Kidney (tissue), 22 donors: ENCODE measurements at places on chromosomes 11 and 22.
A peak's percentile ranks its signal among the peaks of the same experiment; 100 is the strongest.

GRCh38 chr22:24066865-24067264, 55.8 kb downstream of the CABIN1 start:
- peak; percentile 47 for DNase-seq

DNA sequence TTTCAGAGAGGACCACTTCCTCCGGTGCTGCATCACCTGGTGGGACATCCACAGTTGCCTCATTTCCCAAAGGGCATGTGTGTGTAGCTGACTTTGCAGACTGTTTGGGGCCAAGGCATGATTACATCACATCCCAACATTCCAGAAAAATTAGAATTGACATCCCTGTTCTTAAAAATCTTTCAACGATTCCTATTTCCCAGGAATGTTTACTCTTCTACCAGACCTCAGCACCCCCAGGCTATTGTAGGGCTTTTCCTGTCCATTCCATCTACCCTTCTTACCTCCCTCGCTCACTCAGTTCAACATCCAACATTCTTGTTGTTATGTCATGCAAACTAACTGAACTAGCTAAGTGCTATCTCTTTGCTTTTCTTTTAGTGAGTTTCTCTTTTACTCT, 37.3 kb downstream of the PIWIL4 start:
- no peak for DNase-seq

DNA sequence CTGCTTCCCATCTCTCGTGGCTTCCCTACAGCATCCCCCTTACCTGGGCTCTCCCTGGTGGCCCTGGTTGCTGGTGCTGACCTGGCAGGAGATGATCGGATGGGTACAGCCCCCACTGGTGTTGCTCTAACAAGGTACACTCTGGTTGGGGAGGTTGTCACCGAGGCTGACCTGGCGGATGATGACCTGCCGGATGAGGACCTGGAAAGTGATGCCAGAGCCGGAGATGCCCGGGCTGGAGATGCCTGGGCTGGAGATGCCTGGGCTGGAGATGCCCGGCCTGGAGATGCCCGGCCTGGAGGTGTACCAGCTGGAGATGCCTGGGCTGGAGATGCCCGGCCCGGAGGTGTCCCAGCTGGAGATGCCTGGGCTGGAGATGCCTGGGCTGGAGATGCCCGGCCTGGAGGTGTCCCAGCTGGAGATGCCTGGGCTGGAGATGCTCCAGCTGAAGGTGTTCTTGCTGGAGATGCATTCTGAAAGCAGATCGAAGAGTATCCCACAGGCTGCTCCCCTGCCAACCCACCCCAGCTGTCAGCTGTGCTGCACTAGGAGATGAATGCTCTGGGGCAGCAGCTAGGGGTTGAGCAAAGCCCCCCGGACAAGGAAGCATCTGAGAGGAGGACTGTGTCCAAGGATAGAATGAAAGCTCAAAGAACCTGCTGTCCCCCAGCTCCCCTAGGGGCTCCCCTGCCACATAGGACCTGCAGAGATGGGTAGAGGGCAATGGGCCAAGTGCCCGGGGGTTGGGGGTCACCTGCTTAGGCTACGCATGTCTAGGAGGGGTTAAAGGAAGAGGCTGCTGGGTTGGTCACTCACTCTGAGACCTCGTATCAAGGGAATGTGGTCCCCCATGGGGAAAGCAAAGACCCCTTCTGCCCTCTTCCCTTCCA, 10.6 kb downstream of the TMPRSS13 start:
- no peak for DNase-seq

DNA sequence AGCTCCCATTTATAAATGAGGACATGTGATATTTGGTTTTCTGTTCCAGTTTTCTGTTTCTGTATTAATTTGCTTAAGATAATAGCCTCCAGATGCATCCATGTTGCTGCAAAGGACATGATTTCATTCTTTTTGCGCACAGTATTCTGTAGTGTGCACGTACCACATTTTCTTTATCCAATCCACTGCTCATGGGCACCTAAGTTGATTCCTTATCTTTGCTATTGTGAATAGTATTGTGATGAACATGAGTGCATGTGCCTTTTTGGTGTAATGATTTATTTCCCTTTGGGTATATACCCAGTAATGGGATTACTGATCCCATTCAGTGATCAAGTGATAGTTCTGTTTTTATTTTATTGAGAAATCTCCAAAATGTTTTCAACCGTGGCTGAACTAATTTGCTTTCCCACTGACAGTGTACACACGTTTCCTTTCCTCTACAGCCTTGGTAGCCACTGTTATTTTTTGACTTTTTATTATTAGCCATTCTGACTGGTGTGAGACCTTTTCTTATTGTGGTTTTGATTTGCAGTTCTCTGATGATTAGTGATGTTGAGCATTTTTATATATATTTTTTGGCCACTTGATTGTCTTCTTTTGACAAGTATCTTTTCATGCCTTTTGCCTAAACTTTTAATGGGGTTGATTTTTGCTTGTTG, 226.0 kb upstream of the ANO3 start:
- no peak for DNase-seq

GRCh38 chr11:68682531-68682961, 1.8 kb upstream of the GAL start:
- DNase-seq = no peak

DNA sequence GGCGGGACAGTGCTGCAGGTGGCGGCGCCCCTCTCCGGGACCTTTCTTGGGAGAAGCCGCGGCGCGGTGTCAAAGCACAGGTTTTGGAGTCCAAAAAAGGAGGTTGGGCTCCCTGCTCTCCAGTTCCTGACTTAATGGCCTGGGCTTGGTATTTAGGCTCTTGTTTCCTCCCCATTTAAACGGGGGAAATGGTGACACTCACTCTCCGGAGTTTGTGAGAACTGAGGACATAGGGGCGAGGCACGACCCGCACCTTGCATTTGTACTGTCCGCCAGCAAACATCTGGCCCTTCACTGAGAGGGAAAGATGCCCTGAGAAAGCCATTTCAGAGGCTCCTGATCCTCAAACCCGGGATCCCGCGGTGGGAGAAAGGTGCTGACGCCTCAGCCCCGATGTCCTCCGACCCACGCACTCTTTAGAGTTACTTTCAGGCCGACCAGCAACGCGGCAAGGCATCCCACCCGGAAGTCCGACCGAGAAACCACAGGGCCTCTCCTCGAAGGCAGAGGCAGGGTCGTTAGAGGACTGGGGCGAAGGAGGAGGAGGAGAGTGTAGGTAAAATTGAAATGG, 2.9 kb upstream of the WDR74 start:
- peak; percentile 45 for DNase-seq

GRCh38 chr22:17137861-17138425, 16.8 kb upstream of the TMEM121B start:
- no peak for DNase-seq

GRCh38 chr11:83293457-83293774, 7.2 kb upstream of the CCDC90B start:
- no peak for DNase-seq

GRCh38 chr11:7696424-7696823, 9.9 kb downstream of the OVCH2 start:
- DNase-seq = no peak

DNA sequence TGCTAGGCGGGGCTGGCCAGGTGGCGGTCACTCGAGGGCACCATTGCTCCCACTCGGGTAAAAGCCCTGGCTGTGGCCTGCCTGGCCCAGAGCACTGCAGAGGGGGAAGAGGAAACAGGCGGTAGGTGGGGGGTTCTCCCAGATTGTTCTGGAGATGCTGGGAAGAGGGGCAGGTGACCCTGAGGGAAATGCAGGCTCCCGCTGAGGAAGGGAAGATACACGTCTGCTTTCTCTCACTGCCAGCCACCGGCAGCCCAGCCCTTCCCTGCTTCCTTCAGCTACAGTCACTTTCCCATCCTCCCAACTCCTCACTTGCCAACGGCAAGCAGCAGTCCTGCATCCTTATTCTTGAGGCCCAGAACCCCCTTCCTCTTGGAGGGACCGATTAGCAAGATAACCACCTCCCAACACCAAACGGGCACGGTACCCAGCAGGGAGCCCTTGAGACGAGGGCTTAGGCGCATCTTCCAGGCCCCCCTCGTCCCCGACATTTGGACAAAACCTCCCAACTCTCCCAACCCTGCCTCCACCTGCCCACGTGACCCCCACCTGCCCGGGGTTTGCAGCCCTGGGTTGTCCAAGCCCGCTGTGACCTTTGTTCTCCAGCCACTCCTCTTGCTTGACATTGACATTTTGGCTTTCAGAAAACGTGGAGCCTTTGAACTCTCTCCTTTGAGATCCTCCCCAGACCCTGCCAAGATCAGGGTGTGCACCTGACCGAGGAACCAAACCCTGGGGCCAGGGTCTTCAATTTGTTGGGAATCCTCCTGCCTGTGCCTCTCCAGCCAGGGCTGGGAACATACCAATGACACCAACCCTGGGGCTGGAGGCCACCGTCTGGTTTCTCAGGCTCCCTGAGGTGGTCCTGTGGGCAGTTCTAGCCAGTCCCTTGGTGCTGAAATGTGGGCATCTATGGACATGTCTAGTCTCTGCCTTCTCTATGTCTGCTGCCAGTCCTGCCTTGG, 48.8 kb upstream of the TTLL12 start:
- DNase-seq = no peak

DNA sequence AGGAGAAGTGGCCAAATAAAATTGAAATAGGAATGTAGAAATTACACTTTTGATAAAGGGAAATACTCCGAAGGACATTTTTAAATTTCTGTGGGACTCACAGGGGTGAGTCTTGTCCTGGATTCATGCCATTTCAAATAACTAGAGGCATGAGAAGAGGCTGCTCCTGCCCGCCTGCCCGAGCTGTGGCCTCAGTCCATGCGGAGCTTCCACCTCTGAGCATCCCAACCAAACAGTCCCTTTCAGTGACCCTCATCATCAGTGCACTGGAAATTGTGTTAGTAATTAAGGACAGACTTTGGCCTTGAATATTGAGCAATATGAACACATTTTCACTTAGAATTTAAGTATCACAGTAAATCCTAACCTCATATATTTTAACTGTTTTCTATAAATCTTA, 25.6 kb downstream of the GRIA4 start:
- DNase-seq = no peak

DNA sequence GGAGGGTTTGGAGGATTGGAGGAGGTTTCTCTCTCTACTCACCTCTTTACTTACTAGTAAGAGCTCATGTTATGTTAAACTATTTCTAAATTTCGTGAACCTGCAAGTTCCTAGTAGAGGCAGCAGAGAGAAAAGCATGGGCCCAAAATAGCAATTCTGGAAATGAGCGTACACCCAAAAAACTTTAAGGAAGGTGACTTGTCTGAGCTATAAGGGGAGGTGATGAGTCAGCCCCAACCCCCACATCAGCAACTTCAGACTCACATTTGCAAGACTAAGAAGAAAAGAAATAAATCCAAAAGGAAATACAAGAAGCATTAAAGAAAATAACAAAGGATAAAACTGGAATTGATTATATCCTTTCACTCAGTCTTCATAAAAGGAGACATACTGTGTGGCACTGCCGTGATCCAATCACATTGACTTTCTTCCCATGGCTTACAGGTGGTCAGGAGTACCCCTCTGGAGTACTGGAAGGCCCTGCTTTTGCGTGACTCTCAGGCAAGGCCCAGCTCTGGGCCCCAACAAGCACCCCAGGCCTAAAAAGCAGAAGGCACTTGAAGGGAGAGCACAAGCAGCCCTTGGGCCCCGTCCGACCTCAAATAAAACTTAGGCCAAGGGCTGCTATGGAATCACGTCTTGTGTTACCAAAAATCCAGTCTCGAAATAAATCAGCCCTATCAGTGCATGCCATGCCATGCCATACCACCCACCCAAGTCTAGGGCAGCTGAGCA, 14.3 kb downstream of the PACSIN2 start:
- no peak for DNase-seq

GRCh38 chr11:60165951-60166350, 16.9 kb downstream of the MS4A6A start:
- no peak for DNase-seq

DNA sequence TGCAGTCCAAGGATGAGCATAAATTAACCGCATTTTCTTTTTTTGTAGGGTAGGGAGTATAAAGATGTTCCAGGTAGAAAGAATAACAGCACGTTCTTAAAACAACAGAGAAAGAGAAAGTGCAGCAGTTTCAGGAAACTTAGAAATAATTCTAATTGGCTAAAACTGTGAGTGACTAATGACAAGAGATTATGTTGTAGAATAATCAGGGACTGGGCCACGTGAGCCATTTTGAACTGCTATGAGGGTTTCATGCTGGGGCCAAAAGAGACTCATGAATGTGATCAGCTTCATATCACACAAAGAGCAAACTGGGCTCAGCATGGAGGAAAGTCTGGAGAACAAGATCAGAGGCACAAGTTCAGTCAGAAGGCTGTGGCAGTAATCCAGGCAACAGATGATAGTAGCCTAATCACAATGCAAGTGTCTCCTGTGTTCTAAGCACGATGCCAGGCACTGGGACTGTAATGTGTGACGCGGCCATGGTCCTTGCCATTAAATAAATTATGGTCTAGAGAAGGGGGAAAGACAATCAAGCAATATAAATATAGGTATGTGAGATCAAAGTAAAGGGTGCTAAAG, 17.9 kb downstream of the CWF19L2 start:
- DNase-seq = no peak

GRCh38 chr22:36104435-36104834, 56.1 kb downstream of the APOL3 start:
- peak; percentile 10 for DNase-seq

GRCh38 chr22:31241936-31242335, 29.8 kb downstream of the LIMK2 start:
- no peak for DNase-seq

DNA sequence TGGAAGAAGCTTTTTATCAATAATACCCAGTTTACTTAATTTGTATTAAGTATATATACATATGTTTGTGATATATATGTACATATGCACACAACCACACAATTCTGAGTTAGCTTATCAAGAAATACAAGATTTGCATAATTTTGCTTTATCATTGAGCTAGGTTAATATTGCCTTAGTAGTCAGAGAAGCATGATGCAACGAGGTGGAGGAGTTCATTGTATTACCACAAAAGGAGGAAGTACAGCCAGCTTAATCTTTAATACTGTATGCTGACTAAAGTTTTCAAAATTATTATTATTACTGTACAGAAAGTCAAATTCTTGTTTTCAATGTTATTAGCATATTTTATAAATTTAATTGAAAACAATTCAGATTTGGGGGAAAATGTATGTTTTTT, 278.4 kb upstream of the PDGFD start:
- DNase-seq = no peak

GRCh38 chr11:92867913-92868619, 101.4 kb upstream of the MTNR1B start:
- DNase-seq = no peak

GRCh38 chr11:46243796-46244109, 33.7 kb upstream of the CREB3L1 start:
- no peak for DNase-seq

DNA sequence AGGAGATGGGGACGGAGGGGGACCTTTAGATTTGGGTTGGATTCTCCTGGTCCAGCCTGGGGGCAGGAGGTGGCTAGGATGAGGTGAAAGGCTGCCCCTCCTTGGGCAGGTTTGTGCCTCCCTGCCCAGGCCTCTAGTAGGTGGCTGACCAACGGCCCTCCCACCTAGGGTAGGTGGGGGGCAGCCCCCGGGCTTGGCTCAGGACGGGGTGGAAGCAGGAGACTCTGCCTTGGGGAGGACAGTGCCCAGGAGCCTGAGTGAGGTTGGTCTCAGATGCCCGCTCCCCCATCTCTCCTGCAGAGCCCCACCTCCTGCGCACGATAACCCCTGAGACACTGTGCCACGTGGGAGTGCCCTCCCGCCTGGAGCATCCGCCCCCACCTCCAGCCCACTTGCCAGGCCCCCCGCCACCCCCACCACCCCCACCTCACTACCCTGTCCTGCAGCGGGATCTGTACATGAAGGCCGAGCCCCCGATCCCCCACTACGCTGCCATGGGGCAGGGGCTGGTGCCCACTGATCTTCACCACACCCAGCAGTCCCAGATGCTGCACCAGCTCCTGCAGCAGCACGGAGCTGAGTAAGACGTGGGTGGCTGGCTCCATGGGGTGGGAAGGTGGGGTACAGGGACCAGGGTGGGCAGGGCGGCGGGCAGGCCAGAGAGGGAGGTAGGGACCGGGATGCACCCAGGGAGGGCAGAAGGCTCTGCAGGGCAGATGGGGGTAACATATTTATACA, 17.7 kb downstream of the MYRF start:
- no peak for DNase-seq
